ENCODE measurements at places on chromosomes 5 and 9.

DNA sequence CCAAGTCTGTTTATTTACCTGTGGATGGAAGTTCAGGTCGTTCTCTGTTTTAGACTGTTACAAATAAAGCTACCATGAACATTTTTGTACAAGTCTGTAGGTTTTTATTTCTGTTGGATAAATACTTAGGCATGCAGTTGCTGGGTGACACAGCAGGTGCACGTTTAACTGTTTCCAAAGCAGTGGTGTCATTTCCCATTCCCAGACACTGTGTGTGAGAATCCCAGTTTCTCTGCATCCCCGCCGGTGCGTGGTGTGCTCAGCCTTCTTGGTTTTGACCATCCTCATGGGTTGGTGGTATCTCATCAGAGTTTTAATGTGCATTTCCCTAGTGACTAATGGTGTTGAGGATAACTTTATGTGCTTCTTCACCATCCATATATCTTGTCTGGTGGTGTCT lies 27.2 kb downstream of the AHRR start:
- DNase-seq: no peak

DNA sequence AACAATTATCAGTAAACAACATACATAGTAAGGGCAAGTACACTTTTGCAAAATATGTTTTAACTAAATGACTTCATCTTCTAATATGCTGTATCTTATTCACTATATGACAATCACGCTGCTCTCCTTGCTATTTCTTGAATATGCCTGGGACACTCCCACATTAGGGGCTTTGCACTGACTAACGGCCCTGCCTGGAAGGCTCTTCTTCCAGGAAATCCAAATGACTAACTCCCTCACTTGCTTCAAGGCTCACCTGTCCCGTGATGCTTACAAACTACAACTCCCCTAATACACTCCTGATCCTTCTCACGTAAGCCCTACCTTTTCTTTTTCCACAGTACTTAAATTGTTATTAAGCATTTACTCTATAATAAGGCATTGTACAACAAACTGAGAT lies 10.6 kb downstream of the ERP44 start:
- no peak for DNase-seq

DNA sequence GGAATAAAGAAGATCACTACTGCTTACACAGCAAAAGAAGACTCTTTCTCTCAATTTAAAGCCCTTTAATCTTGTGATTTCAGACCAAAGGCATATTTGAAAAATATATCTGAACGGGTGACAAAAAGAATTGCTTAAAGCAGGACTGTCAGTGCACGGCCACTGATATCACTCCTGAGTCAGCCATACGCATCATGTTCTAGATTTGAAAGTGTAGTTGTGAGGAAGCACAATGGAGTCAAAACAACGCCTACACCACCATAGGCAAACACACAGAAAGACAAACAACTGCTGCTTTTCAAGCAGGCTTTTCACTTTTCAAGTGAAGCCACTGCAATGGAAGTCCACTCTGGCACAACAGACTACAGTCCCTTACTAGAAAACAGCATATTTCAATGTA lies 141.7 kb downstream of the AUH start:
- no peak for DNase-seq

- DNase-seq: no peak
These were observed 264.6 kb downstream of the ARHGEF28 start for GRCh38 chr5:73890569-73890968.

DNA sequence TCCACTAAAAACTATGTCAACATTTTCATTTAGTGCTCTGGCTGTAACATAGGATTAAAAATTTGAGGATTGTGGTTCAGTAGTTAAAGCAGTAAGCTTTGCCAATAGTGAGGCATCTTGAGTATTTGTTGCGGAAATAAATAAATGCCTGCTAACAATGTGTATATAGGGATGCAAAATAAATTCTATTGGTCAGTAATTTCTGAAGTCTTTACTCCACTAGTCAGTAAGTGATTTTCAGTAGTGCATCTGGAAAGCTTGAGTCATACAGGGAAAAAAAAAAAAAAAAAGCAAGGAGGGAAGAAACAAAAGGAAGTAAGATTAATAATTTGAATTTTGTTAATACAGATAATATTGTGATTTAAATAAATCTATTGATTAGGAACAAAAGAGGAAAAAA lies 21.0 kb downstream of the NIPBL start:
- DNase-seq: no peak

DNA sequence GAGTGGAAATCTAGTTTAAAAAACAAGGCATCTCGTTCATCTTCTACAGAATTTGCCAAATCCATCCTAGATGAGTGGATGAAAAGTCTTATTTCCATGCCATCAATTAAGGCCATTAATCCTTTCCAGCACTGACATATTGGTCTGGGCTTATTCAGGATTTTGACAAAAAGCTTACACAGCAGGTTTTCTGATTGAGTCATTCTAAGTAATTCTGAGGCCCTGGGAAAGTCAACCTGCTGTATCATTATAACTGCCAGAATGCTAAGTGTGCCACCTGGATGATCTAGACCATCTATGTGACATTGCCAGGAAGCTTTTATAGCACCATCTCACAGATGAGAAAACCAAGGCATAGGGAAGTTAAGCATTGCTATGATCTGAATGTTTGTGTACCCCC lies 132.1 kb upstream of the MAP3K1 start:
- DNase-seq: no peak

- DNase-seq: no peak
These were observed 33.5 kb upstream of the F2R start for GRCh38 chr5:76682387-76682786.

DNA sequence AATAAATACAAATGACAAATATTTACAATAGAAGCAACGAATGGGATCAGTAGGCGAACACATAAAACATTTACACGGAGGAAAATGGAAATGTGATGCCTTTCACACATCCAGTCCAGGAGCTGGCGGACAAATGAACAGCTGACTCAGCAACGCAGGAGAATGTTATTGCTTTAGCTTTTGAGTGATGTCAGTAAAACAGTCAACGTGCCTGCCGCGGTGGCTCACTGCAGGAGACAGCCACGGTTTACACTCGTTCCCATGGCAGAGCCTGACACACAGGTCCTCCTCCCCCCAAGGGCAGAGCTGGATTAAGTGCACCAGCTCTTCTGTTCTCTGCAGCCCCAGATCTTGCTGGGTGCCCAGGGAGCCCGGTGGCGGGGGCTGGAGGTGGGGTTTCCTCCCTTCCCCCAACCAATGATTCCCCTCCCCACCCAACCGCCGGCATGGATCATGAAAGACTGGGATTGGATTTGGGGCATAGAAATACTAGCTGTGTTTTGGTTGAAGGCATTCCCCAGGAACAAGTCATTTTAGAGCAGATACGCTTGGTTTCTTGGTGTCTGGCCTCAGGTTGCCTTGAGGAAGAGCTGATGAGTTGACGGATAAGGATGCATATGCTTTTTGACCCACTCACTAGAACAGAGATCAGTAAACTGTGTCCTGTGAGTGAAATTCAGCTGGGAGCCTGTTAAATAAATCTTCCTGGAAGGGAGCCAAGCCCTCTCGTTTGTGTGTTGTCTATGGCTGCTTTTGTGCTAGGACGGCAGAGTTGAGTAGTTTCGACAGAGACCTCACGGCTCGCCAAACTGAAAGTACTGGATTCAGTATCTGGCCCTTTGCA lies 12.5 kb downstream of the STC2 start:
- DNase-seq: no peak

DNA sequence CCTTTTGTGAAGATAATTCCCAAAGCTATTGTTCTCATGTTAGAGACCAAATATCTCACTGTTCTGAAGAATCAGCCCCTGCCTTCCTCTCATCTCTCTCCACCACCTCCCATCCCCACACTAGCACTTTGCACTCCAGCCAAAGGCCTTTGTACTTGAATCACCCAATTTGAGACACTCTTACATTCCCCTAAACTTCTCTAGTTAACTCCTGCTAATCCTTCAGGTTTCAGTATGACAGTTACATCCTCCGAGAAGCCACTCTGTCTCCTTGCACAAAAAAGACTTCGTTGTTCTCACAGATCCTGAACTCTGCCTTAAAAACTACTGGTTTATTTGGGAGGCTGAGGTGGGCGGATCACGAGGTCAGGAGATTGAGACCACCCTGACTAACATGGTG lies 227.5 kb downstream of the PIK3R1 start:
- DNase-seq: no peak

DNA sequence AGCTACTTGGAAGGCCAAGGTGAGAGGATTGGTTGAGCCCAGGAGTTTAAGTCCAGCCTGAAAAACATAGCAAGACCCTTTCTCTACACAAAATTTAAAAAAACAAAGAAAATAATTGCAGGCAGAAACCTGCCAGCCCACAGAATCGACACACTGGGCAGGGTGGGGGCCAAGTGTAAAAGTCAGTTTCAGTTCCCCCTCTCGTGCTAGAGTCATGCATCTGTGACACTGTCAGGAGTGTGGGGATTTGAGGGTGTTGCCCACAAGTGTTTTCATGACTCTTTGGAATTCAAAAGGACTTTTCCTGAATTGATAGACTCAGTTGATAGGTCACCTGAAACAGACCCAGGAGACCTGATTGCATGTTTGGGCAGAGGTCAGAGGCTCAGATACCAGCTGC lies 47.6 kb downstream of the PRRC2B start:
- no peak for DNase-seq

GRCh38 chr5:139900546-139901250 lies 105.1 kb downstream of the PSD2 start:
- no peak for DNase-seq

DNA sequence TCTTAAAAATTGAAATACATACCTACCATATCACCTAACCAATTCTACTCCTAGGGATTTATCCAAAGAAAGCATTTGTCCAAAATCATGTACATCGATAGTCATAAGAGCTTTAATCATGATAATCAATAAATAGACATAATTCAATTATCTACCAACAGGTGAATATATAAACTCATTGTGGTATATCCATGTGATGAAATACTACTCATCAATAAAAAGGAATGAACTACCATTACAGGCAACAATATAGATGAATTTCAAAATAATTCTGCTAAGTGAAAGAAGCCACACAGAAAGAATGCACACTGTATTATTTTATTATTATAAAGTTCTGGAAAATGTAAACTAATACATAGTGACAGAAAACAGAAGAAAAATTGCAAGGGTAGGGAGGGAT lies 81.8 kb downstream of the RFX3 start:
- DNase-seq: no peak

DNA sequence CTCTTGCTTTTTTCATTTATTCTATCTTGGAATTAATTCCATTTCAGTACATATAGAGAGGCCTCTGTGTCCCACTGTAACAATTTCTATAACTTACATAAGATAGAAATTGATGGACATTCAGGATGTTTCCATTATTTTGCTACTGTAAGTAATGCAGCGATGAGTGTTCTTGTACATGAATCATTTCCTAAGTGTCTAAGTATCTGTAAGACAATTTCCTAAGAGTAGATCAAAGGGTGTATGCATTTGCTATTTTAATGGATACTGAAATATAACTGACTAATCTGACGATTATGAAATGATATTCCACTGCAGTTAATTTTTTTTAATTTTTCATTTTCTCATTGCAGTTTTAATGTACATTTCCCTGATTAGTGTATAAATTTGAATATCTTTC lies 23.0 kb upstream of the RBM22 start:
- no peak for DNase-seq

DNA sequence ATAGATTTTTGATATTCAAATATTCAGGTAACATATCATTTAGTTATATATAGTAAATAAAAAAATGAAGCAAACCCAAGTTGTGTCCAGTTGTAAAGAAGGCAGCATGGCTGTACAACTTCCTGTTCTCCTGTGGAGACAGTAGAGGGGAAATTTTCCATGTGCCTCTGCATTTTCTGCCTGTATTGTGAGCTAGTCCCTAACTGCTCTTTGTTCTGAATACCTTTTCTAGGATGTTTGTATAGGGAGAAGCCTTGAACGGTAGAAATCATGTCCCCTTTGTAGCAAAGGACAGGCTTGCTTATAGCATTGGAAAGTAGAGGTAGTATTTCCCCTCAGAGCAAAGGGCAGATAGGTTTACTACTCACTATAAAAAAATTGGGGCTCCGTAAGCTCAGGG lies 13.3 kb upstream of the RPS23 start:
- no peak for DNase-seq

DNA sequence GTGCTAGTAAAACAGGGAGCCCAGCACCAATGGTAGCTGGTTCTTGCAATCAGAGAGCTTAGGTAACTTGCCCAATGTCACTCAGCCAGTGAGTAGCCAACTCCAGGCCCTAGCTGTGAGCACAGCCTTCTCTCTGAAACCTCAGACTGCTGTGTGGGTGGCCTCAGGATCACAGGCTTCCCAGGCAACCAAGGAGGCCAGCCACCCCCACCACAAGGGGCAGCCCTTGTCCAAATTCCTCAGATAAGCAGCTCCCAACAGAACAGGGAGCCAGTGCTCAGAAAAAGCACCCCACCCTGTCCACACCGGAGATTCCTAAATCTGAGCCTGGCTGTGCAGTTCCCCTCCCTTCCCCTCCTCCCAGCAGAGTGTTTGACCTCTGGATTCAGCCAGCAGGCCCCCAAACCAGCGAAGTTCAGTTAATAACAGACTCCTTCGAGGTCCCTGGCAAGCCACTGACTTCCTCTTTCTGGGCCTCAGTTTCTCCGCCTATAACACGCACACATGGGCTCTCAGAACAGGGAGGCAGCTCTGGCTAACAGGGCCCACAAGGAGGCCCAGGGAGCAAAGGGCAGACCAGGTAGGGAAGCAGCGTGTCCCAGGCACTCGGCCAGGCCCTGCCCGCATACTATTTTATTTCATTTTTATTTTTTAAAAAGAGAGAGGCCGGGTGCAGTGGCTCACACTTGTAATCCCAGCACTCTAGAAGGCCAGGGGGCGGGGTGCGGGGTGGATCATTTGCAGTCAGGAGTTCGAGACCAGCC lies 2.7 kb downstream of the EEIG1 start:
- DNase-seq: no peak

GRCh38 chr9:34437006-34437925 lies 21.1 kb downstream of the FAM219A start:
- DNase-seq: peak; percentile 84

DNA sequence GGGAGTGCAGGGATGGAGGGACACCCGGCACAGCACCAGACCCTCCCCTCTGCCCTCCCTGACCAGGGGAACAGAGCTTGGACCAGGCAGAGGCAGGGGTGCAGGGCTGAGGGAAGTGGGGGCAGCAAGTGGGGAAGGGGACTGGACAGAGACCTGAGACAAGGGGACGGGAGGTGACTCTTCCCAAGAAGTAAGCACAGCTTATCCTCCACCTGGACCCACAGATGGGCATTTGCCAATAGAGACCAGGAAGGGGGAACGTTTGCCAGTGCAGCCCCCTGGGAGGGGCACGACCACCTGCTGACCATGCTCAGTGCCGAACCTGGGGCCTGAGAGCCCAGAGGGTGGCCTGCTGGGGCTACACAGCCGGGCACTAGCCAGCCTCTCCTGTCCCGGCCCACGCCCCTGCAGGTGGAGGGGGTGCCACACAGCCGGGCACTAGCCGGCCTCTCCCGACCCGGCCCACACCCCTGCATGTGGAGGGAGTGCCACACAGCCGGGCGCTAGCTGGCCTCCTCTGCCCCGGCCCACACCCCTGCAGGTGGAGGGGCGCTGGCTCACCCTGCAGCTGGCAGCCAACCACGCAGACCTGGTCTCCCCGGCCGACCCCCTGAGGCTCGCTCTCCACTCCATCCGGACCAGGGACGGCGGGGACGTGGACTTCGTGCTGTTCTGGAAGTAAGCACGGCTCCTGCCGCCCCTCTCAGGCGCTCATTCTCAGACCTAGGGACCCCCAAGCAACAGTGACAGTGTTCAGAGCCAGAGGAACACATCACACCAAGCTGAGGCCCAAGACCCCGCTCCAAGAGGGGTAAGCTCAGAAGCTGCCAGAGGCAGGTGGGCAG lies 24.3 kb downstream of the GLT6D1 start:
- no peak for DNase-seq

GRCh38 chr5:91383956-91384300 lies 811 bp upstream of the ARRDC3 start:
- DNase-seq: peak; percentile 59
